Metanephros (tissue), 2 donors: ENCODE measurements at places on chromosomes 6 and 20. TPM values are rescaled to one million over a fixed set of nuclear protein-coding genes. Genes with fewer than 3 reads are reported as not detected.

LHFPL5 gene
- not detected for total RNA-seq

HLA-G gene
- total RNA-seq = not detected

GCLC gene
- total RNA-seq = 29.3 TPM

DPPA5 gene
- total RNA-seq = not detected

SGK2 gene
- total RNA-seq = 40.2 TPM

RNF217 gene
- 33.4 TPM for total RNA-seq

MEI4 gene
- 1.2 TPM for total RNA-seq

PPIL1 gene
- 29.0 TPM for total RNA-seq

HTR1E gene
- 0.93 TPM for total RNA-seq
